ENCODE measurements at places on chromosomes 16 and 17. TPM values are rescaled to one million over a fixed set of nuclear protein-coding genes. Genes with fewer than 3 reads are reported as not detected.

Gene KRTAP2-1
- not detected for total RNA-seq

Gene CD300LB
- total RNA-seq, result not detected

Gene C1QL1
- 15.6 TPM for total RNA-seq

Gene NOTUM
- total RNA-seq, result 1.9 TPM

Gene CLEC10A
- total RNA-seq, result not detected

Gene CDYL2
- 6.3 TPM for total RNA-seq

Gene PRSS33
- total RNA-seq, result 0.39 TPM
